ENCODE measurements at places on chromosomes 1 and 21.

GRCh38 chr21:31370893-31371544, 27.0 kb upstream of the TIAM1 start:
- no peak for DNase-seq

DNA sequence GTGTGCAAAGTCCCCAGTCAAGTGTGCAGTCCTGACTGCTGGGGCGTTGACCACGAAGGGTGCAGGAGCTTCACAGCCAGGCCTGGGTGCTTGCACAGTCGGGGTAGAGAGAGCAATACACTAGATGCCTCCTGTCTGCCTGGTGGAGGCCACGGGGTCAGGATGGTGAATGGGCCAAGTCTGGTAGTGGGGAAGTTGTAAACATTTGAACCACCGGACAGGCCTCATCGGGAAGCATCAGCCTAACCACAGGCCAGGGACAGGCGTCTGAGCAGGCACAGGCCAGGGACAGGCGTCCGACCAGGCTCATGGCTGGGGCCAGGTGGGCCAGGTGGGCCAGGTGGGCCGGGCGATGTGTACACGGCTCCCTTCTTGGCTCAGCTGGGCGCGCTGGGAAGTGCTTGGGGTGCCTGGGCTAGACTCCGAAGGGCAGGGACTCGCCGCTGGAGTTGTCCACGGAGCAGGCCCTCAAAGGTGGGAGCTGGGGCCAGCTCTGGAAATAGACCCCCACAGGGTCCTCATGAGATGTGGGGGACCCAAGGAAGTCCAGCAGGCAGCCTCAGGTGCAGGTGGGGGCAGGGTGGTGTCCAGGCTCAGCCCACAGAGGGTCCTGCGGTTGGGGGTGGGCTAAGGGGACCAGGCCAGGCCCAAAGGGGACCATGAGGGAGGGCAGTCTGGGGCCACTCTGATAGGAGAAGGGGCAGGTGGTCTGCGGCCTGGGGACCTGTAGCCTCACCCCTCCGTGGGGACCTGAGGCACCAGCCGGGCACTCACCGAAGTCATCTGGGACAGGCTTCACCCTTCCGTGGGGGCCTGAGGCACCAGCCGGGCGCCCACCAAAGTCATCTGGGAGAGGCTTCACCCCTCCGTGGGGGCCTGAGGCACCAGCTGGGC, 15.0 kb downstream of the COL6A1 start:
- no peak for DNase-seq

GRCh38 chr1:69967245-69967766, 238.1 kb downstream of the LRRC40 start:
- no peak for DNase-seq

DNA sequence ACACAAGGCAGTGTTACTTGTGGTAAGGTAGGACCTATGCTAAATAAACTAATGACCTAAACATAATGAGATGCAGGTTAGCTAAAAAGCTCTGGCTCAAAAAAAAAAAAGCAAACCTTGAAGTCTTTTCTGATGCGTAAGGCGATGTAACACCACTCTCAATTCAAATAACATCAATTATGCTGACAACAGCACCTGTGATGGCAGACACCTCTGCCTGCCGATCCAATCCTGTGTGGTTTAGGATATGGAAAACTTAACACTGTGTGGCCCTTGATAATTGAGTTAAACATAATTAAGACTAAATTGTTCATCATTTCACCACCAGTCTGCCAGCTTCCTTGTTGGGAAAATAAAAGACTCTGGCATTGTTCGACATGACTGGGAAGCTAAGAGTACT, 9.1 kb downstream of the RPAP2 start:
- no peak for DNase-seq

DNA sequence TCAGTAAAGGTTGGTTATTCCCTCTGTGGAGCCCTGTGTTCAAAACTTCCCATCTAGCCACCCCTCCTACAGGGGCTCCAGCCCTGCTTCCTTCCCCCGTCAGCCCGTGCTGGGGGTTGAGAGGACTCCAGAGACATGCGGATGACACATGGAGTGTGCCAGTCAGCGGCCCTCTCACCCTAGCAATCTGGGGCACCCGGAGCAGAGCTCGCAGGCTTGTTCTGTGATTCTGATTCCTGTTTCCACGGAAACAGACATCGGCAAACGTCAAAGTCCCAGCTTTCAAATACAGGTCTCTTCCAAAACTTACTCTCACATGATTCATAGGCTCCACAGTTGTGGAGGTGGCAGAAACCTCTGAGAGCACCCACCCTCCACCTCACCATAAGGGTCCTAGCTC, 9.8 kb upstream of the SSBP3 start:
- DNase-seq = no peak

DNA sequence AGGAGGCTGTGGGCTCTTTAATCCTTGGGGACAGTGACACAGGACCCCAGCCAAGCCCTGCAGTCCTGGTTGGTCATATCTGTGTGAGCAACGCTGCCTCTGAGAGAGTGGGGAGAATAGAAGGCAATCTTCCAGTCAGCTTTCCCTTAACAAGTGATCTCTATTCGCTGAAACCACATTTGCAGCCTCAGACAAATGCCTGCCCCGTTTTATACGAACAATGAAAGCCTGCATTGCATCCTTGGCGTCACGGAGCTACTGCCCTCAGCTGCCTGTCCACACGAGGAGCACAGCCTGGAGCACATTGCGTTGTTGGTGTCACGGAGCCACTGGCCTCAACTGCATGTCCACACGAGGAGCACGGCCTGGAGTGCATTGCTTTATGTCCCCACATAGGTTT, 150.2 kb upstream of the ARHGEF16 start:
- no peak for DNase-seq

GRCh38 chr1:211797994-211798393, 32.6 kb downstream of the LPGAT1 start:
- no peak for DNase-seq

DNA sequence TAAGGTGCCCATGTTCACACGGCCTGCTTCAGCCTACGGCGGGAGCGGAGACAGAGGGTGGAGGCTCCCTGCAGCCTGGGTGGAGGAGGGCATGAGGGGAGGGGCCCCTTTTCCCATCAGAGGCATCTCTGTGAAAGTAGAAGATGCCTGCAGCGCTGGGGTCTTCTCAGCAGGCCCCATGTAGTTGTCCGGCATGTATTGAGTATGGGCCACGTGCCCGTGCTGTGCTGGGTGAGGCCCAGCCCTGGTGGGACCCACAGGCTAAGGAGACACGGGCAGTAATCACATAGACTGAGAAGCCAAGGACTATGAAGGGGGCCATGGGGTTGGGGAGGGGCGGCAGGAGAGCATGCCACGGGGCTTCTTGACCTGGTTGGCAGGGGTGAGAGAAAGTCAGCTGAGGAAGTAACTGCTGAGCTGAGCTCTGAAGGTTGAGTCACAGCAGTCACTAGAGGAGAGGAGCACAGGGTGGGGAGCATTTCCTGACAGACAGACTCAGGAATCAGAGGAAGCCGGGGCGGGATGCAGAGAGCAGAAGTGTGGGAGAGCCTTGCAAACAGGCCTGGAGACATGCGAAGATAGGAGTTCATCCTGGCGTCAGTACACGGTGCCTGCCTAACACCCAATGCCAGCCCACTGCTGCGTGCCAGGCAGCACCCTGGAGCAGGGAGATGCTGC, 21.6 kb downstream of the PSEN2 start:
- DNase-seq = no peak

GRCh38 chr1:96837057-96837780, 115.6 kb downstream of the PTBP2 start:
- no peak for DNase-seq

DNA sequence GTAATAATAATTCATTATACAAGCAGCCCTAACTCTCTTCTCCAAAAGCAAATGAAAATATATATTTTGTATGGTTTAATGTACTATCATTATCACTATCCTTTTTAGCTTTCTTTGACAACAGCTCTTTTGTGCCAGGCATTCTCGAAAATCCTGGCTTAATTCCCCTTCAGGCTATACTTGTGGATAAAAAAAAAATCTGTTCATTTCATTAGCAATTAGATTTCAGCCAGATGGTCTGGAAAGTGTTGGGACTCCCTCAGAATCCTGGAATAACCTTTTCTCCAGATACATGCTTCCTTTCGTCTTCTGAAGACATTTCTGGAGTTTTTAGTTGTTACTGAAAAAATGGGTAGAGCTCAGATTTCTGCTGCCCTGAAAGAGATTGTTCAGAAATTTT, 83.4 kb upstream of the PLPPR4 start:
- DNase-seq = no peak

GRCh38 chr1:207335695-207336363, 14.4 kb downstream of the CD55 start:
- no peak for DNase-seq

DNA sequence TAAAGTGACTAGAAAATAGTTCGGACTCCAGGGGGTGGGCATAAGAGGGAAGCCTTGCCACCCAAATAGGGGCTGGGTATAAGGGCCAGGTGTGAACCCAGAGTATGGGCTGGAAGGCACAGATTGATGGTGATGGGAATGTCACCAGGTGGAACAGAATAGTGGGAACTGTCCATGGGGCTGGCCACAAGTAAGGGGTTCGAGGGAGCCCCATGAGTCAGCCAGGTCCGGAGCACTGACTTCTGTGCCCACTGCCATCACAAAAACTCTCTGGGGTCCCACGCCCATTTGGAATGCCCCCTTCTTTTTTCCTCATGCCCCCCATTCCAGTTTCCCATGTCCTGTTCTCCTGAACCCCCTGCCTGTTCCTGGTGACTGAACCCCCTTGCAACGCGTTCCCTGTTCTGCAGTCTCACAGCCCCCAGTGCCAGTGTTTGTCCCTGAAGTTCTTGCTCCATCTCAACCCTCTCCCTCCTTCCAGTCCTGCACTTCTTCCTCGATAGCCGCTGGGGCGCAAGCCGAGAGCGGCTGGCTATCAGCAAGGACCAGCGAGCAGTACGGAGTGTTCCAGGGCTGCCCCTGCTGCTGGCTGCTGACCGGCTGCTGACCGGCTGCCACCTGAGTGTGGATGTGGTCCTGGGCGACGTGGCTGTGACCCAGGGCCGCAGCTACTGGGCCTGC, 7.9 kb downstream of the TRIM46 start:
- no peak for DNase-seq

- no peak for DNase-seq
Observed at GRCh38 chr1:184270556-184270955, 116.3 kb upstream of the C1orf21 start.

DNA sequence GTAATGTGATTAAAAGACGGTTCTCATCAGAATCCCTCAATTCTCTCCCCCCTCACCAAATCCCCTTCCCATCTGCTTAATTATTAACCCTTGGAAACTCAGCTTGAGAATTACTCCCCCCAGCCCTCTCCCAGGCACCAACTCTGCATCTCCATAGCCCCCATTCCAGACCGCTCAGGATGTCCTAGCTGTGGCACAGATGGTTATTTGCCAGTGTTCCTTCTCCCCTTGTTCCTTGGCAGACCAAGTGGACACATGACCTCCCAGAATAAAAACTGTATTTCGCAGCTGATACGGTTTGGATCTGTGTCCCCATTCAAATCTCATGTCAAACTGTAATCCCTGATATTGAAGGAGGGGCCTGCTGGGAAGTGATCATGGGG, 14.6 kb downstream of the HENMT1 start:
- DNase-seq = no peak

DNA sequence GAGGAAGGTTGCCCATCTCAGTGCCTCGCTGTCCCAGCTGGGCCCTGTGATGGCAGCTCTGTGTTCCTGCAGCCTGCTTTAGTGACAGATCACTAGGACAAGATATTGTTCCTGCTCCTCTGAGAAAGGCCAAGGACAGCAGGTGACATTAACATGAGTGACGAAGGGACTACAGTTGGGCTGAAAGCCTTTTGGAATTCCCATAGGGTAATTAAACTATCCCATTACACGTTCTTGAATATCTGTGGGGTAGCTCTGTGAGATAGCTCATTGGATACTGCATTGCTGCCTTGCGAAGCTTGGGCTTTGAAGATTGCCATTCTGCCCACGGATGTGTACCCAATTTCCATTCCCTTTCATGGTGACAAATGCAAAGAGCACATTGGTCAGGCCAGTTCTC, 78.2 kb upstream of the COA6 start:
- no peak for DNase-seq

GRCh38 chr1:104780470-104781078, 1030.9 kb downstream of the AMY1C start:
- no peak for DNase-seq

GRCh38 chr1:159985473-159985872, 31.4 kb upstream of the SLAMF9 start:
- DNase-seq = no peak

- no peak for DNase-seq
Observed at GRCh38 chr1:182120411-182121258, 59.1 kb upstream of the ZNF648 start.

GRCh38 chr21:34649400-34649799, 19.4 kb upstream of the CLIC6 start:
- no peak for DNase-seq

DNA sequence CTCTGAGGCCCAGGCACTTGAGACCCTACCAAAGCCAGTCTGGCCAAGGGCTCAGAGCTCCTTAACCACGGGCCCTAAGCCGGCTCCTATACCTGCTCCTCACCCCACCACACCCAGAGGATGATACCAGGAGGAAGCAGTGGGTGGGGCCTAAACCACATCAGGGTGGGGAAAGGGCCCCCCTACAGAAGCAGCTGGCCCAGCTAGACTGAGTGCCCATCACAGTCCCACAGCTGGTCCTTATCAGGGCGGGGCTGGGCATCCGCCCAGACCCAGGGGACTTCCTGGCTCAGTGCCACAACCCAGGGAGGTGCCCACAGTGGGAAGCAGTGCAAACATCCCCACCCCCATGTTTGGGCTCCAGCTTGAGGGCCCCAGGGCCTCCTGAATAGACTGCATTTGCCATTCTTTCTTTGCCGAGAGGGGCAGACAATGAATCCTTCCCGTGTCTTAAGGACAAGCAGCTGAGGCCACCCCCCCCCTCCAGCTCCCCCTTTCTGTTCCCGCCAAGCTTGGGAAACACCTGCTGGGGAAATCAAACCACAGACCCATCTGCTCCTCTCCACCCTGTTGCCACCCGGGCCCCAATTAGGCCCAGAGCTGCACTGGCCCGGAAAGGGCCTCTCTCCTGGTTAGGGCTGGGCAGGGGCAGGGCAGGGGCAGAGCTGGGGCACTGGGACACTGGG, 6.2 kb downstream of the E2F2 start:
- DNase-seq = no peak

- no peak for DNase-seq
Observed at GRCh38 chr1:1024771-1025699, 5.1 kb downstream of the AGRN start.
